H7 (cell line): ENCODE measurements at places on chromosomes 6 and 20. TPM values are rescaled to one million over a fixed set of nuclear protein-coding genes. Genes with fewer than 3 reads are reported as not detected.

Gene CUTA
- 168 and 188 TPM in 2 replicates for total RNA-seq

Gene WFDC12
- total RNA-seq: not detected in 2 replicates

Gene MLN
- total RNA-seq: not detected in 2 replicates

Gene GRM1
- 0.14 and 0.48 TPM in 2 replicates for total RNA-seq

Gene KHDC1L
- 0.28 TPM in 1 of 2 replicates, not detected in the other for total RNA-seq
